ENCODE measurements at places on chromosomes 2 and 18.

DNA sequence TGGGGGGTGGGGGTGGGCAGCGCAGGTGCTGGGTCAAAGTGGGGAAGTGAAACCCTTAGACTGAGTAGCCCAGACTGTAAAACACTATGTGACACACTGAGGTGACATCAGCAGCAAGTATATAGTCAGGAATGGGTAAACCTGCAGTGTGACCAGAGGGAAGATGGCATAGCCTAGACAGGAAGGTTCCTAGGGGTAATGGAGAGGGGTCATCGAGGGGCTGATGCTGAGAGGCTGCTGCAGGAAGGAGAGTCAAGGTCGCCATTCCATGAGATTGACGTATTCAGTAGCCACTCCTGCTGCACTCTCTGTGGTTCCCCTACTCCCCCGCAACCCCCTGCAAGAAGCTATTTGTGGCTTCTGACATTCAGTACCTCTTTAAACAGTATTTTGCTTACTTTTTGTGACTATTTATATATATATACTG is 111.7 kb downstream of the CHST9 start:
- DNase-seq = no peak

DNA sequence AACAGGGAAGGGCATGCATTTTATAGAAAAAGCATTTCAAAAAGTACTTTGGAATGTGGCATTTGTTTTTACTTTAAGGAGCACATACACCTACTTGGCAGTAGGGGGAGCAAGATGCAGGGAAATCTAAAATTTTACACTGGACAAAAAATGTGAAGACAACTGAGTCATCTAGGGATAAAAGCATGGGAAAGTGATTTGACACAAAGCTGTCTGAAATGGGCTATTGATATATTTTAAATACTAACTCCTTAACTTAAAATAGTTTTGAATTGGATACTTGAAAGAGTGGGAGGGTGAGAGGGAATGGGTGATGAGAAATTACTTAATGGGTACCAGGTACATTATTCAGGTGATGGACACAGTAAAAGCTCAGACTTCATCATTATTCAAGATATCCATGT is 15.8 kb downstream of the TMEM200C start:
- no peak for DNase-seq

DNA sequence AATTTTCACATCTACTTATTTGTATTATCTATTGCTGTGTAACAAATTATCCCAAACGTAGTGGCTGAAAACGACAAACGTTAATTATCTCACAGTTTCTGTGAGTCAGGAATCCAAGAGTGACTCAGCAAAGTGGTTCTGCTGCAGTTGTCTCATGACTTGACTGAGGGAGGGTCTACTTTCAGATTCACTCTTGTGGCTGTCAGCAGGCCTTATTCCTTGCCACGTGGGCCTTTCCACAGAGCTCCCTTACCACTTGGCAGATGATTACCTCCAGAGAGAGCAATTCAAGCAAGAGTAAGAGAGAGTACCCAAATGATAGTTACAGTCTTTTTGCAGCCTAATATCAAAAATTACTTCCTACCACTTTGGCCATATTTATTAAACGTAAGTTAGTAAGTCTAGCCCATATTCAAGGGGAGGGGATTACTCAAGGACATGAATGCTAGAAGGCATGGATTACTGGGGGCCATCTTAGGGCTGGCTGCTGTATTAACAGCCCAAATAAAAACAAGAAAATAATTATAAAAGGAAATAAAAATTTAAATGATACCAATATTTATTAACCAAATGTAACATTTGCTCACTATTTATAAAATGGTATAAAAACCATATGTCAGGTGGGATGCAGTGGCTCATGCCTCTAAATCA is 48.7 kb upstream of the NBEAL1 start:
- DNase-seq = no peak

DNA sequence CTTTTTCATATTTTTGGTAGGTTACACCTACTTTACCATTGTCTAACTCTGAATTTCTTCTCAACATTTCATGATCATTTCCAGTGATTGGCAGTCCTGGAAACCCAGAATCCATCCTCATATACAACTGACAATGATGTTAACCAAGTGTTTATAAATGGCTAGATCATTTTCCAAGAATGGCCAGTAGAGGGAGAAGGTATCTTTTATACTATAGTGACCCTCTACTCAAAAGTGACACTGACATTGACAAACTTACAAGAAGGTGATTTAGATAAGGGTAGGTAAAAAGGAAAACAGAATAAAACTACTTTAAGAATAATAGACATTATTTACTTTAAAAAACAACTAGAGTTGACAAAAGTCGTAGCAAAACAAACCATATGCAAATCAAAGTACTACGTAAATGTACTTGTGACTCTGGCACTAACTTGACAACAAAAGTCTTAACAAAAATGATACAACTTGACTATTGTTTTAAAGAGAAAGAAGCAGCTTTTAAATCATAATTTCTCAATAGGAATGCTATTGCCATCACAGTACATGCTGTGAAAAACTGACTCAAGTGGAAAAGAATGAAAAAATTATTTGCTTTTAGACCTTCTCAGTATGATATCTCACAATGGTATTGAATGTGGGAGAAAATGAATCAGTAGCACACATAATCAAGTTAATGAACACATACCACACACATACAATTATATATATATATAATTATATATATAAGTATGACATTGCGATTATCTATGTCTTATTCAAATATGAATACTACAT is 76.6 kb upstream of the GRB14 start:
- DNase-seq = no peak

DNA sequence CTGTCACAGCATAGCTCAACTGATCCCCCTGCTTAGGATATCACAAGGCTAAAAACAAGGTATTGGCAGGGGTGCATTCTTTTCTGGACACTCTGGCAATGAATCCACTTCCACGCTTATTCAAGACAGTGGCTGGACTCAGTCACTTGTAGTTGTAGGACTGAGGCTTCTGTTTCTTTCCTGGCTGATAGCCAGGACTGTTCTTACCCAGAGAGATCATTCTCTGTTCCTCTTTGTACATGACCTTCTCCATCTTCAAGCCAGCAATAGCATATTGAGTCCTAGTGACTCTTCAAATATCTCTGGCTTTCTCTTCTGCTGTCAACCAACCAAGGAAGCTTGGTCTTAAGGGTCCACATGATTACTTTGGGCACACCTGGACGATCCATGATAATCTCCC is 241.3 kb downstream of the RBM43 start:
- no peak for DNase-seq
